ENCODE measurements at places on chromosomes 4 and X.
A peak's percentile ranks its signal among the peaks of the same experiment; 100 is the strongest.

- no peak for DNase-seq
These were observed 140.9 kb upstream of the FMR1 start for GRCh38 chrX:147770858-147771257.

DNA sequence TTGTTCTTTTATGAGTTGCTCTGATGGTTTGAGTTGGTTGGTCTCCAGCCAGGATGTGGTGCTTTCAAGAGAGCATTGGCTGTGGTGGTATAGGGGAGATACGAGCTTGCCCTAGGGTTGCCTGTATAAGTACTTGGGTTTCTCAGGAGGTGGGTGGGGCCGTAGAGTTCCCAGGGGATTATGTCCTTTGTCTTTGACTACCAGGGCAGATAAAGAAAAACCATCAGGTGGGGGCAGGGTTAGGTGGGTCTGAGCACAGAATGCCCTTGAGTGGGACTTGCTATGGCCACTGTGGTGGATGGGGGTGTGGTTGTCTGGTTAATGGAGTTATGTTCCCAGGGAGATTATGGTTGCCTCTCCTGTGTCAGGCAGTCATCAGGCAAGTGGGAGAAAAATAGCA lies 247.9 kb upstream of the HAND2 start:
- no peak for DNase-seq

GRCh38 chr4:168908093-168908492 lies 102.0 kb downstream of the CBR4 start:
- no peak for DNase-seq

DNA sequence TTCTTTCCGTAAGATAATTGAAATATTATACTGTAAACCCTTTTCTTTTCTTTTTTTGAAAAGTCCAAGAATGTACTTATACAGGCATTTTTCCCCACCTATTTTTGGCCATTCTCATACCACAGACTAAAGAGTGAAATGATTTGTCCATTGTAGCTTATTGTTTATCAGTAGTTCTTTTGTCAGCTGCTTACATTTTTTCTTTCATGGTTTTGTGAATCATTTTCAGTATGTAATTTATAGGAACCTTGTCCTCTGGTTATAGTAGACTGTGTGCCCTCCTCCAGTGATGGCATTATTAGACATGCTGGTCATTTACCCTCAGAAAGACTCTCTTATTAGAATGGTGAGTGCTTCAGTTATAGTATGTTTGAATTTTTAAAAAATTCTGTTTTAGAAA lies 56.7 kb downstream of the CCKAR start:
- DNase-seq, result no peak

DNA sequence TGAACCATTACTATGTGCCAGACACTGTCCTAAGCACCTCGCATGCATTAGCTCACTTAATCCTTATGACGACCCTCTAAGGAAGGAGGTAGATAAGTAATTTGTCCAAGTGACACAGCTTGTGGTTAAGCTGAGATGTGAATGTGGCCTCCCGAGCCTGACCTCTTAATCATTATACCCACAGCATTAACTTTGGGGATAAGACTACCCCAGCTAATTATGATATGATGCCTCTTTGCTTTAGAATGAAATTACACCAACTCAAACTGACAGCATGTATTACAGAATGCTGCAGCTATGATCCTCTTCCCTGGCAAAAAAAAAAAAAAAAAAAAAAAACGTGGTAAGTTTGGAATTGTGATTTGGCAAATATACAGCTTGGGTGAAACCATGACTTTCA lies 53.5 kb downstream of the APBB2 start:
- no peak for DNase-seq

GRCh38 chr4:37480509-37480908 lies 205.7 kb downstream of the RELL1 start:
- no peak for DNase-seq

GRCh38 chr4:84901173-84901572 lies 65.3 kb downstream of the WDFY3 start:
- DNase-seq, result no peak

- no peak for DNase-seq
These were observed 109.0 kb downstream of the ANTXR2 start for GRCh38 chr4:79964020-79964399.

DNA sequence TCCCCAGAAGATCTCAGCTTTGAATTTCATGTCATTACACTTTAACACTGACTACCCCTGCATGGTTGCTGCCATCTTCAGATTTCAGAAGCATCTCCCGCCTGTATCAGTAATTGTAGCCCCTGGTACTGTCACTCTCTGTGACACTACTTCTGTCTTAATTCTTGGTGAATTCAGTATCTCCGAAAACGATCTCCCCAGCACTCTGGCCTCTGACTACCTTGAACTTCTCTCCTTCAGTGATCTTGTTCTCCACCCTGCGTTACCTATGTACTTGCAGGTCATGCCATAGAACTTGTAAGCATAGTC lies 53.8 kb upstream of the ABCG2 start:
- DNase-seq, result no peak

DNA sequence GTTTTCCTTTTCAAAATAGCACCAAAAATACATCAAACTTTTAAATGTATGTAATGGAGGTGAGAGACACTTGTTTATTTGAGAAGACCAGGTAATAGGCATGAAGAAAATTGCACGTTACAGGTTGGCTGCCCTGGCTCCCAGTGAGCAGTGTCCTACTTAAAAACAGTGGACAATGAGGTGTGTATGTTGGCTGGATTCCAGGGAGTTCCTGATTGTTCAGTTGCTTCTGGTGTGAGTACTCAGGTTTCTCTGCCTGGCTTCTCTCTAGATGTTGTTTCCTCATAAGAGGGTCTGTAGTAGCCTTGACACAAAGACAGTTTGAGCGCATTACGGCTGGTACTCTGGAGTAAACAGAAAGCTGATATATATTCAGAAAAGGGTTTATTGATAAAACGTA lies 29.4 kb downstream of the SNX25 start:
- DNase-seq, result no peak

GRCh38 chr4:84417997-84418709 lies 80.9 kb downstream of the NKX6-1 start:
- no peak for DNase-seq

GRCh38 chr4:96342196-96342595 lies 502.3 kb downstream of the PDHA2 start:
- no peak for DNase-seq

- no peak for DNase-seq
These were observed 30.9 kb downstream of the AR start for GRCh38 chrX:67574696-67575095.

- DNase-seq, result no peak
These were observed 224.1 kb upstream of the FGF16 start for GRCh38 chrX:77223046-77223445.

GRCh38 chr4:100461807-100462605 lies 55.8 kb downstream of the EMCN start:
- DNase-seq, result no peak

- no peak for DNase-seq
These were observed 149.6 kb upstream of the MID1 start for GRCh38 chrX:10769696-10770619.

DNA sequence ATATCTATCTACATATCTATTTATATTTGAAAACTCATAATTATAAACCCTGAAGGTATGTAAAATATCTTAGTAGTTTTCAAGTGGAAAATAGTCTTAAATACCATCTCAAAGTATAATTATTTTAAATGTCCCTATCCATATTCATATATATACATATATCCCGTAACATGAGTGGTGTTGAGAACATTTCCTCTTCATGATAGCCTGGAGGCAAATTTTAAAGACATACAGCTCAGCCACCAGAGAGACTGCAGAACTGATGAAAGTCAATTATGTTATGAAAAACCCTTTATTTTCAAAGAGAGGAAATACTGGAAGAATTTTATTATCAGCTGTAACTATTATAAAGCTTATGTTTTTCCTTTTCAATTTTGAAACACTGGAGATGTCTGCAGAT lies 1806.7 kb upstream of the PCDH7 start:
- no peak for DNase-seq

DNA sequence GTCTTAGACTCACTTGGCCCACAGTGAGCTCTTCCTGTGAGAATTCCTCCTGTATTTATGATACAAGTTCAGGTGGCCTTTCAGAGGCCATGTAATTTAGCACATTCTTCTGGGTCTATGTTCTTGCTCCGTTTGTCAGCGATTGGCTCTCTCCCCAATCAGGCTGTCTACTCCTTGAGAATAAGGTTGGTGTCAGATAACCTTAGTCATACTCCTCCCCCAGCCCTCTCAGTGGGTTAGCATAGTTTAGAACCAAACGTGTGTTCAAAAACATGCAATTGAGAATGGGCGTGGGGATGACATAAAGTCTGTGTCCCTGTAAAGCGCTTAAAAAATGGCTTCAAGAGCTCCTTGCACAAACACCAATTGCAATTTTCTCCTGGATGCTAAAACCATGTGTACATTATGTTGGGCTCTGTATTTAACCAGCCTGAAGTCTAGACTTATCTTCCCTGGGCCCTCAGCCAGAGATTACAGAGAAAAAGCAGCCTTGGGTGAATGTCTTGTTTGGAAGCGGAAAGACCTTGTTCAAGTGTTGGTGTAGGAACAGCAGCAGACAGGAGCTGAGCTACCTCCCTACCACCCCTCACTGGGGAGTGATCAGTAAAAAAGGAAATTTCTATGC lies 9.9 kb upstream of the CT47C1 start:
- DNase-seq, result no peak

DNA sequence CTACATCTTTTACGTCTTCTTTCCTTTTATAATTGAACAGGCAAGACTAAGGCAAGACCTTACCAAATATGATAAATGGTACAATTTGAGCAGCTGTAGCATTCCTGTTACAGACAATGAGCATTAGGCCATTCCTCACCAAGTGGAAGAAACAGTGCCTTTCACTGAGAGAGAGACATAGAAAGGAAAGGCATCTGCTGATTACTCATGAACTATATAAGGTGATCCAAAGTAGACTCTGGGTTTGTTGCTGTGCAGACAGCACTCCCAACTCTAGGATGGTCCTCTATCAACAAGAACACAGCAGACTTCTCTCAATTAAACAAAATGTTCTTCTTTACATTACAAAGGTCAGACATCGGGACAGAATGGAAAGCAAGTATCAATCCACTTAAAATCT lies 91.9 kb downstream of the FAM13A start:
- no peak for DNase-seq

DNA sequence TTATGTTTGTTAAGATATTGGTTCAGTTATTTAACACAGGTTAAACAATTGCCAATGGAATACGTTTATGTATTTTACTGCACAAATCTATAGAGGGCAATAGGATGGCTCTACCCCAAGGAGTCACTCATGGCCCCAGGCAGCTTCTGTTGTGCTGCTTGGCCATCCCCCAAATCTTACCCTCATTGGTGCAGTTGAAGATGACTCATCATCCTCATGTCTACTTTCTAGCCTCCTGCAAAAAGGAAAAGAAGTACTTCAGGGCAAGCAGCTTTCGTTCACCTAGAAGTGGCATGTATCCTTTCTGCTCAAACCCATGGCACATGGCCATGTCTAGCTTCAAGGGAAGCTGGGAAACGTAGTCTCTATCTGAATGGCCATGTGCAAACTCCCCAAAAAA lies 14.2 kb downstream of the PHOX2B start:
- no peak for DNase-seq

GRCh38 chr4:184368290-184368689 lies 106.1 kb downstream of the IRF2 start:
- no peak for DNase-seq

DNA sequence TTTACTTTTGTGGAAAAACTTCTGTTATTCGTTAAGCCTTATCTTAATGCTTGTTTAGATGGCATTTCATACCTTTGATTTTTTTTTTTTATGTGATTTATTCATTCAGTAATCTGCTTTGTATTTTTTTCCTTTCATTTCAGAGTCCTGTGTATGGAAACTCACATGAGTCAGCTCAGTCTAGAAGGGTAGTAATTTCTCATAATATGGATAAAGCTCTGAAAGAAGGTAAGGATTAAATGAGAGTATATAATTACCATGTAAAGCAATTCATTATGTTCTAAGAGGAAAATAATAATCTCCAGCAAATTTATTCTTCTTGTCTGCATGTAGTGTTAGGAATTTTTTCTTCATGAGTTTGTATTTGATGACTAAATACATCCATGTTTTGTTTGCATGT lies 37.8 kb downstream of the SNX25 start:
- no peak for DNase-seq

GRCh38 chr4:126661194-126661593 lies 971.6 kb upstream of the INTU start:
- no peak for DNase-seq

GRCh38 chr4:85707611-85708010 lies 232.7 kb downstream of the ARHGAP24 start:
- no peak for DNase-seq

- no peak for DNase-seq
These were observed 36.3 kb upstream of the GATB start for GRCh38 chr4:151797131-151797530.

DNA sequence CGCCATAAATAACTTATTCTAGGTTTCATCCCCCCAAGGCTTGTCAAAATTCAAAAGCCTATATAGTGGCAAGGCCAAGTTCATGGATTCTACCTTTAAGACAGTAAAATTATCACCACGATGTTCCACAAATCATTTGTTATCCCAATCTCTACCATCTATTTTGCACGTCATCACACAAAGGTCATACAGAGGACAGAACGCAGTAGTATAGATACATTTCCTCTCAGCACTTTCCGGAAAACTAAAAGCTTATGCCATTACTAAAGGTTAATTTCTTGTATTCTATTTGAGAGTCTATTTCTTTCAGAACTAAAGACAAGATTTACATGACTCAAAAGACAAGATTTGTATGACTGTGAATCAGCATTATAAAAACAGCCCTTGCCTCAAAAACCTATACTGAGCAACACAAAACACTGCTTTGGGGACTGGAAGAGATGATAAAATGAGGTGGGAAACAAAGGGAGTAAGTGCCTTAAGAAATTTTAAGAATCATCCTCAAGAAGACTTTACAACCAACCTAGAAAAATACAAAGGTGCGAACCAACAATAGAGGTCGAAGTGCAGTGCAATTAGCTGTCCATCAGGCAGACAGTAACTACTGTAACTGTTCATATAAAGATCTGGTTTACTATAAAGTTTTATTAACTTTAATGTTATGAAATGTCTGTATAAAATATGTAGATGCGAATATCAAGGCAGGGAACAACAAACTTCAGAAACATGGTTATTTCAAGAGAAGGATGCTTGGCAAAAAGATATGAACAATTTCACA lies 7.6 kb downstream of the UBE2D3 start:
- DNase-seq, result peak; percentile 53

- DNase-seq, result no peak
These were observed 47.0 kb downstream of the SPRY1 start for GRCh38 chr4:123443401-123444289.

GRCh38 chrX:150371877-150372276 lies 8.8 kb downstream of the MAMLD1 start:
- no peak for DNase-seq

All from effector memory CD8-positive, alpha-beta T cell (primary cell).